ENCODE measurements at places on chromosomes 11 and 22.

GRCh38 chr11:71255800-71256479 lies 3.6 kb upstream of the SHANK2 start:
- DNase-seq: no peak

GRCh38 chr11:17116117-17116516 lies 38.6 kb upstream of the RPS13 start:
- no peak for DNase-seq

GRCh38 chr11:19846654-19847305 lies 134.1 kb downstream of the NAV2 start:
- no peak for DNase-seq

DNA sequence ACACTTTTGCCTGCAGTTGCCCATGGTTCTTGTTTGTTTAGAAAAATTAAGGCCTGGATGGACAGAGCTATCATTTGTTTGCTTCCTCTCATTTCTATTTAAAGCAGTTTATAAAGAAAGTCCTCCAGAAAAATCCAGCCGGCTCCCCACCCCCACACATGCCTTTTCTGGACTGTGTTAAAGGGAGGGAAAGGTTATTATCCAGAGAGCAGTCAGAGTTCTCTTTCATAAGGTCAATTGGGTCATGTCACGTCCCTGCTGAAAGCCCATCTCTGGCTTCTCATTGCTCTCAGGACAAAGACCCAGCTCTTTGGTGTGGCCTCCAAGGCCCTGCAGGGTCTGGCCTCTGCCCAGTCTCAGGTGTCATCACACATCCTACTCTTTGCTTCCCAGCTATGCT lies 9.8 kb upstream of the GRK3 start:
- DNase-seq: no peak

GRCh38 chr11:130522284-130522961 lies 74.0 kb downstream of the ADAMTS15 start:
- DNase-seq: no peak

DNA sequence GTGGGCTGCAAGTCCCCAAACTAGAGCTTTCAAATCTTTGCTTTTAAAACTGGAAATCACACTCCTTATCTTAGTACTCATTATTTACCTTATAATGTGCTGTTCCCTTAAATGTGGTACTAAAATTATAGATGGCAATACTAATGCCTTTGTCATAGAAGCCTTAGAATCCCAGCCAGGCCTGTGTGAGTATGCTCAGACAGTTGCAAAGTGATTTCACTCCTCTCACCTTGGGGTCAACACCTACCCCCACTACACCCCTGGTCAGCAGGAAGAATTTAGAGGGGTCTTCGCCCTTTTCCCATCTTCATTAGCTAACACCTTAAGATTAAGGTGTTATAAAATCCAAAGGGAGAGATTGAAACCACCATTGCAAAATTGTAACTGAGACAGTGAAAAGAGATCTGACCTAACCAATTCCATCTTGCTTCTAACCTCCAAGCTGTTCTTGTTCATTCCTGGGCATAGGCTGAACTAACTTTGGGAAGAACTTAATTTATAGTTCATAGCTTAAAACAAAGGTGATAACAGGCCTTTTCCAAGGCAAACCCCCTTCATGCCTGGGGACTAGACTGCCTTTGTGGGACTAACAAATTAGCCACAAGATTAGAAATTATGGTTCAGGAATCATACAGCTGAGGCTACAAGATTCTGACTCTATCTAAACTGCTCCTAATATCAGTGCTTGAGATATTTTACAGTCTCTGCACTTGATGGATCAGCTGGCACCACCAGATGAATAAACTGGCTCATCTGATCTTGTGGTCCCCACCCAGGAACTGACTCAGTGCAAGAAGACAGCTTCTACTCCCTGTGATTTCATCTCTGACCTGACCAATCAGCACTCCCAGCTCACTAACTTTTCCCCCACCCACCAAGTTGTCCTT lies 10.4 kb upstream of the MRPL17 start:
- DNase-seq: no peak

DNA sequence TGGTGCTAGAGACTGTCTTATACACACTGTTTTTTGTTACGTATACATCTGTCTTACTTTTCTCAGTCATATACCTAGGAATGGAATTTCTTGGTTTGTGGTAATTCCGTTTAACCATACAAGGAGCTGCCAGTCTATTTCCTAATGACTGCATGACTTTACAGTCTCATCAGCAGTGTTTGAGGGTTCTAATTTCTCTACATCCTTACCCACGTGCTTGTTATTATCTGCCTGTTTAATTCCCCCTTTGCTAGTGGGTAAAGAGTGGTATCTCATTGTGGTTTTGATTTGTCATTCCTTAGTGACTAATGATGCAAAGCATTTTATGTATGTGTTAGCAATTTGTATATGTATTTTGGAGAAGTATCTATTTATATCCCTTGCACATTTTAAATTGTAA lies 1008.0 kb downstream of the FAM181B start:
- DNase-seq: no peak

Measured in GM12865 (cell line).